ENCODE measurements at places on chromosomes 1 and 21. TPM values are rescaled to one million over a fixed set of nuclear protein-coding genes. Genes with fewer than 3 reads are reported as not detected.

Gene PADI2
- 2.2 TPM for total RNA-seq

Gene CASQ2
- not detected for total RNA-seq

Gene ASPM
- 21.9 TPM for total RNA-seq

Gene GFI1
- under 0.01 TPM for total RNA-seq

DNA sequence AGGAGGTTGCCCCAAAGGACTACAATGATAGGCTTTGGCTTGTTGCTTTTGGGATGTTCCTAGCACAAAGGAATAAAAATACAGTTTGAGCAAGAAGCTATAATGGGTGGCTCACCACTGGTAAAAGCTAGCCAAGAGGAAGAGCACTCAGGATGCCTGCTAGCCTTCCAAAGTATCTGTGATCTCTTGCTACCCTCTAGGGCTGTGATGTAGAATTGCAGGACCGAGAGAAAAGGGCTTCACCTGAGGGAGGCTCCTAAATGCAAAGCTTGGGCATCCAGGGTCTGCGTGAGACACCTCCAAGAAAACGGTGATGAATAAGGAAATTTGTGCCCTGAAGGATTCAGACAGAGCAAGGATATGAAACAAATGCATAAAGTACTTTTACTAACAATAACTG lies 17.7 kb downstream of the IVL start:
- DNase-seq, result peak; percentile 64

DNA sequence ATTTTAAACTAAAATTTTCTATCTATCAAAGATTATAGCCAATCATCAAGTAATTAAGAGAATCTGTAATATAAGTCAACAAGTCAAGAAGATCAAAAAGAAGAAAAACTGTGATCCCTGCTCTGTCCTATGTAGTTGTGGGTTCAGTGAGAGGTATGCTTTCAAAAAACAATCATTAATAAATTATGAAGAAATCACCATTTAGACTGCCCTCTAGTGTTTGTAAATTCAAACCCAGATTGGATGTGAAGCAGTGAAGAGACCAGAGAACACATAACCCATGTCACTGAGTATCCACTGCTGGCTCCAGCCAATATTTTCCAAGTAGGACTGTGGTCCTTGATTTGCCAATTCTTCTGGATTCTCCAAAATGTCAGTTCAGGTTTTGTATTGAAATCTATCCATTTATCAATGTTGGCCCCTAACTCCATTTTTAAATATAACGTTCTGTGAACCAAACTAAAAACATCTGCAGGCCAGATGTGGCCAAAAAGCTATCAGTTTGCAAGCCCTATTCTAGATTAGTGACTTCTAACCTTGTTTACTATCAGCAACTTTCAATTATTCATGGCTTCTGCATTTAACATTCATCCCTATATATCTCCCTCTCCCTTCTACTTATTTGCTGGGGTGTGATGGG lies 467.5 kb upstream of the CXADR start:
- DNase-seq, result peak; percentile 6

DNA sequence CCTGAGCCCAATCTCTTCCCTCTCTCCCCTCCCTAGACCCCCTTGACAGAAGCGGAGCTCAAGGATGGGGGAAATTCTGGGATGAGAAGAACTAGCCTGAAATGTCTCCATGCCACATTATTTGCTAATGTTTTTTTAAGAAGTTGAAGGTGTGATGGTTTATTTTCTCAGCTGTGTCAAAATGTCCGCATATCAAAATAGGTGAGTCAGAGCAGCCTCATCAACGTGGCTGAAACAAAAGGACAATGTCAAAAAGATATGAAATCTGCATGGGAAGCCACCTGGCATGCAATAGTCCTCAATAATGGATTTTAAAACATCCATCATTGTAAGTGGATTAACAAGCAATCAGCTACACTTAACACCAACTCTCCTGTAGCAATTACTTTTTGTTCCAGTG lies 101.4 kb downstream of the BEND5 start:
- DNase-seq, result peak; percentile 60

- DNase-seq, result no peak
Observed at GRCh38 chr1:219387211-219387610, 213.5 kb downstream of the LYPLAL1 start.

All from mammary epithelial cell (primary cell).